Myocyte (in vitro differentiated cells): ENCODE measurements at places on chromosomes 3 and 15. TPM values are rescaled to one million over a fixed set of nuclear protein-coding genes. Genes with fewer than 3 reads are reported as not detected.

LIPH gene
- not detected in 2 replicates for total RNA-seq

DNA sequence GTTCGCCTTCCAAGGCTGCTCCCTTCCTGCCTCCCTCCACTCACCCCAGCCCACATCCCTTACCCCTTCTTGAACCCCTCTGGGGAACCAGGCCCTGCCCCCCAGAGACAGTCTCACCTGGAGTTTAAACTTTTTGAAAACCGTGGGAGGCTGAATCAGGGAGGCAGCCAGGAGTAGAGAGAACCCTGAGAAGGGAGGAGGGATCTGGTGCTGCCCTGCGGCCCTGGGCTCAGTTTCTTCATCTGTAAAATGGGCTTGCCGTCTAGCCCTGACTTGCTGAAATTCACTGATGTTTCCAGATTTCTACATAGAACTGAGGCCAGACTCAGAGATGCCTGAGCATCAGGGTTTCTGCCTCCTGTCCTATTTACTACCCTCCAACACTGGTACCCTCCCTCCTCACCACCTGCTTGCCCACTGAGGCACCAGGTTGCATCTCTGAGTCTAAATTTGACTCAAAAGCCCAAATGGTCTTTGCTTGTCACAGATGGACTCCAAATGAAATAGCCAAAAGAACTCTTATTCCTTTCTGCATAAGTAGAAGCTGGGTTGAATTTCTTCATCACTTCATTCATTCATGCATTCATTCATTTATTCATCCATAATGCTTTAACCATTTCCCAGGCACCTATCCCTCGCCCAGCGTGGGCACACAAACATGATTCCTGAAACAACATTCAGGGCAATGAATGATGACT, 11.9 kb upstream of the STRA6 start:
- DNase-seq: no peak

GRCh38 chr3:55094676-55095075, 166.8 kb upstream of the LRTM1 start:
- no peak for DNase-seq

DNA sequence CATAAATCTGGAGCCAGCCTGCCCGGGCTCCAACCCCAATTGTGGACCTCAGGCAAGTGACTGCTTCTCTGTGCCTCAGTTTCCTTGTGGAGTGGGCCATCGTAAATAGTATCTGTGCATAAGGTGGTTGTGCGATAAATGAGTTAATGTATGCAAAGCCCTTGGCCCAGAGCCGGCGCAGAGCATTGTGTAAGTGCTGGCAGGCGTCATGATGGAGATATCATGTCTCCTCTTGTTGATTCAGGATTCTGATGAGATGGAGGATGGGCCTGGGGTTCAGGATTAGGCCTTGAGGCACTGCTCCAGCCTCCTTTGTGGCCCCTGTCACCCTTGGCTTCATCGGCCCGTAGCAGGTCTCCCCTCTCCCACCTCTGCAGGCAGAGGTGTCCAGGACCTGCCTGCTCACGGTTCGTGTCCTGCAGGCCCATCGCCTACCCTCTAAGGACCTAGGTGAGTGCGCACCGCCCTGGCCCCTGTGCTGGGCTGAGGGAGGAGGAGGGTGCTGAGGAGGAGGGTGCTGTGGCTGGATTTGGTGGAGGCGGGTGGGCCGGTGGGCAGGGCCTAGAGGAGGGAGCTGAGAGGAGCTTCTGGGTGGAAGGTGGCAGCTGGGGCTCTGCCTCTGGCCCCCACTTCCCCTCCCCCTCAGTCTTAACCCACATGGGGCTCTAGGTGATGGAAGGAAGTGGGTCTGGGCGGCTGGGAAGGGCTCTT, 1.3 kb downstream of the PLA2G4B start:
- no peak for DNase-seq

RBPMS2 gene
- total RNA-seq: not detected in 2 replicates
